ENCODE measurements at places on chromosomes 6 and 20. TPM values are rescaled to one million over a fixed set of nuclear protein-coding genes. Genes with fewer than 3 reads are reported as not detected.

The PRL gene
- polyA plus RNA-seq = 0.10 TPM

The HMGN3 gene
- 336 TPM for polyA plus RNA-seq

The AKAP7 gene
- polyA plus RNA-seq = 18.5 TPM

The COL9A1 gene
- 33.0 TPM for polyA plus RNA-seq

The LAMA2 gene
- polyA plus RNA-seq = 40.1 TPM

The ELOVL2 gene
- 12.4 TPM for polyA plus RNA-seq

The CST5 gene
- 0.18 TPM for polyA plus RNA-seq
